ENCODE measurements at places on chromosomes 13 and 19. TPM values are rescaled to one million over a fixed set of nuclear protein-coding genes. Genes with fewer than 3 reads are reported as not detected.

Gene CCL25
- total RNA-seq, result not detected

DNA sequence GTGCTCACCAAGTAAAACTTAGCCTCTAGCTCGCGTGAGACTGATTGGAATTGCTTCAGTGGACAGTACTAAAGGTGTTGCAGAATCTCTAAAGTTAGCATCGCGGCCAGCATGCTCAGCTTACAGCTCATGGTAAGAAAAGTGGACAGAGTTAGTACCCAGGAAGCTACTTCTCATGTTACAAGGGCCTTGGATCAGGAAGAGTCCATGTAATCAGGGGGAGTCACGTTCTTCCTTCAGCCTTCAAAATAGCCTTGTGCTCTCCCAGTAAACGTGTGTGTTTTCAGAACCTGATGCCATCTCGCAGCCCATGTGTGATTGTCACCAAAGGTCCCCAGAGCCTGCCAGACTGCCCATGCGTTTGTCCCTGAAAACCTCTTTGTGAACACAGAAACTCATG is 195.8 kb upstream of the RNF113B start:
- H3K4me3 ChIP-seq, result no peak overlapping the region
- peaks cover 5% of the 10 kb centered on the region for H3K36me3 ChIP-seq
- peaks cover 16% of the 10 kb centered on the region for H3K4me1 ChIP-seq
- no peaks in the 10 kb centered on the region for H3K27me3 ChIP-seq
- H3K27ac ChIP-seq, result no peak overlapping the region
- peak; percentile 59 for DNase-seq

DNA sequence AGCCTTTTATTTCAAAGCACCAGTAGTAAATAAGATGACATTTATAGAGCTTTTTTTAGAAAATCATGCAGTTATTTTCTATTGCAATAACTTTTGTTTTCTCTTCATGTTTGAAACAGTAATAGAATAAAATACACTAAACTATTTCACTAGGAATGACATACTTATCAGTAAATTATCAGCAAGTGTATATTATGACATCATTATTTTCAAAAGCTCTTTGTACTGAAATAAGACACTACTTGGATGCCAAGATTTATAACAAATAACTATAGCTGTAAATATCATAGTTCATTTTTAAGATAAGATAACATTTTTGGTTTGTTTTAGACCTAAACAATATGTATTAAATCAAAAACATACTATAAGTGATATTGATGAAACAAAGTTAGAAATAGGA is 56.8 kb downstream of the STOML3 start:
- no peak for DNase-seq
- no peak overlapping the region for H3K4me3 ChIP-seq
- H3K27ac ChIP-seq, result no peak overlapping the region
- no peaks in the 10 kb centered on the region for H3K27me3 ChIP-seq
- no peaks in the 10 kb centered on the region for H3K4me1 ChIP-seq

DNA sequence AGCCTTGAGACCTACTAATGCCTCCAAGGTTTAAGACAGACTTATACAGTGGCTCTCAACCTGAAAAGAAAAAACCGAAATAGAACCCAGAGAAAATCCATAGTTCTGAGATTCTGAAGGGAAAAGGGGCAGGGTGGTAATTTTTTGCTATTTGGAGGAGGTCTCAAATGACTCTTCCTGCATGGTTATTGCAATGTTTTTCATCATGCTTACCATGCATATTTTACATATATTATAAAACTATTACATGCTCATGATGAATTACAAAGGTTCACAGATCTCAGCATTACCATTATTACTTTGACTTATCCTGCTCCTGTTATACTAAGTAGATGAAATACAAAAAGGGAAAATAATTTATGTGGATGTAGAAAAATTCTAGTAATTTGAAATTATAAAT is 47.6 kb downstream of the N4BP2L2 start:
- H3K4me1 ChIP-seq, result no peaks in the 10 kb centered on the region
- H3K27ac ChIP-seq, result no peak overlapping the region
- H3K4me3 ChIP-seq, result no peak overlapping the region
- DNase-seq, result no peak
- no peaks in the 10 kb centered on the region for H3K27me3 ChIP-seq
- H3K36me3 ChIP-seq, result no peaks in the 10 kb centered on the region

Gene FIZ1
- 14.5 TPM for total RNA-seq

Gene TNNI3
- not detected for total RNA-seq

GRCh38 chr19:29675120-29675649 is 9.9 kb downstream of the PLEKHF1 start:
- H3K27me3 ChIP-seq, result no peaks in the 10 kb centered on the region
- DNase-seq, result no peak
- H3K4me1 ChIP-seq, result peaks cover 6% of the 10 kb centered on the region
- H3K4me3 ChIP-seq, result no peak overlapping the region
- H3K27ac ChIP-seq, result no peak overlapping the region
- H3K36me3 ChIP-seq, result no peaks in the 10 kb centered on the region

DNA sequence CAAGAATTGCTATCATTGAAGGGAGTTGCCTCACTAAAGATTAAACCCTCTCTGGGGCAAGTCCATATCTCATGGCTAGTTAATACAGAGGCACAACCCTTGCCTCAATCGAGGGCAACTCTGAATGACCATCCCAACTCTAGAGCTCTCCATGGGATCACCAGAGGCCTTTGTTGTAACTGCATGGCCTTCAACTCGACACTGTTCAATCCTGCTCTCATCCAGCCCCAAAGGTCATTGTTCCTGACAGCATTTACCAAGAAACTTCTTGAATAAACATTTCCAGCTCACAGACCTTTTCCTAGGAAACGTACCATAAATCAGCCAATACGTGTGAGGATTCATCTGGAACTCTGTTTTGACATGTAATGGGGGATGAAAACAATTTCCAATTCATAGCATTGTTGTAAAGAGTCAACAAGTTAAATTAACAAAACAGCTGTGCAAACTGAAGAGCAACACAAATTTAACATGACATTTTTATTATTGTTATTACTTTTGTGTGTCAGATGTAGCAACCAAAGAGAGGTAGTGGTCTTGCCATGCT is 452.7 kb downstream of the SUCLA2 start:
- peaks cover 2% of the 10 kb centered on the region for H3K27me3 ChIP-seq
- no peak overlapping the region for H3K27ac ChIP-seq
- no peak overlapping the region for H3K4me3 ChIP-seq
- DNase-seq, result no peak

- H3K27me3 ChIP-seq, result no peaks in the 10 kb centered on the region
- H3K4me3 ChIP-seq, result no peak overlapping the region
- H3K4me1 ChIP-seq, result no peaks in the 10 kb centered on the region
Measured at GRCh38 chr19:23203841-23204344, 46.3 kb downstream of the ZNF724 start.

GRCh38 chr19:12843999-12844732 is 5.9 kb downstream of the MAST1 start:
- H3K36me3 ChIP-seq, result no peaks in the 10 kb centered on the region
- H3K4me1 ChIP-seq, result peaks cover 12% of the 10 kb centered on the region

Data from astrocyte (in vitro differentiated cells and primary cell).